Anterior cingulate cortex (tissue), 58 donors: ENCODE measurements at places on chromosomes 12 and 14.

DNA sequence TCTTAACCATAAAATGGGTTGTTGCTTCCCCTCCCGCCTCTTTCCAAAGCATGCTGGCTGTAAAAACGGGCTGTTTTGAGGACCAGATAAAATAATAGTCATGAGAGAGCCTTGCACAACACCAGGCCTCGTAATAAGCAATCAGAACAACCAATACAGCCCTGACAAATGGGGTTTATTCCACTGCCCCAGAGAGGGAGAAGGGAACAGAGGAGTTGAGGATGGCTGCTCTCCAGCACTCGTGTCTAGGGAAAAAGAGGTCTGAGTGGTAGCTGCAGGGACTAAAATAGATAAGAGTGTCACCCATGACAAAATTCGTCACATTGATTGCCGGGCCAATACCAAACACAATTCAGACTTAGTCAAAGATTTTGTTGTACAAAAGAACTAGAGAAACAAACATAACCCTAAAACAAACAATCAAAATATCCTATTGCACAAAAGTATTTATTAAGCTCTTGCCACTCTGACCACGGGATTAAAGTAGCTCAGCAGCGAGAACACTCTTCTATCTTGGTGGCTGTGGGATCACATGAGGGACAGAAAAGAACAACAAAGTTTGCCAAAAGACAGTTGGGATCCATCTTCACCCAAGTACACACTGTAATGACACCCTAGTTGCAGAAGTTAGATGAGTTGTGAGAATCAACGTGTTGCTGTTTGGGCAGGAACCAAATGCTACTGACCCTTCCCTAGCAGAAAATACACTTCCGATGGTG is 188.0 kb downstream of the FOXN3 start:
- DNase-seq, result no peak

- DNase-seq, result no peak
These were observed 150.2 kb downstream of the SSPN start for GRCh38 chr12:26345471-26346003.

DNA sequence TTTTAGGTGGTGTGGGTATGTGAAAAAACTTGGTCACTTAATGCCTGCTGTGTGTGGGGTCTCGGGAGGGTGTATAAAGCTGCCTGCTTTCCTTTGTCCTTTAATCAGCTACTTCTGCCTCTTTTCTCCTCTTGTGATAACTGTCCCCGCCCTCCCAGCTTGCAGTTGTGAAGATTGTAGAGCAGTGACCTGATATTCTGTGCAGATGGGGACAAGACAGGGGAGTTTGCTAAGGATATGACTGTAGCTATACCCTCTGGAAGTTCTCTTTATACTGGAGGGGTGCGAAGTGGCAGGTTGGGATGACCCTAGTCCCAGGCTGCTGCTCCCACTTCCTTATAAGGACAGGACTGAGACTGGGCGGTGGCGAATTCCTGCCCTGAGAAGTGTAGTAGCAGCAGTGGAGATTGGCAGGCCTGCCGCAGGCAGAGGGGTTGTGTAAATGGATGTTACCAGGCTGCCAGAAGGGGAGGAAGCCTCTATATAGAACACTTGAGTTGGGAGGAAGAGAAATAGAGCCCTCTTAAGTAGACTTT is 835 bp downstream of the MYL6 start:
- DNase-seq, result no peak

DNA sequence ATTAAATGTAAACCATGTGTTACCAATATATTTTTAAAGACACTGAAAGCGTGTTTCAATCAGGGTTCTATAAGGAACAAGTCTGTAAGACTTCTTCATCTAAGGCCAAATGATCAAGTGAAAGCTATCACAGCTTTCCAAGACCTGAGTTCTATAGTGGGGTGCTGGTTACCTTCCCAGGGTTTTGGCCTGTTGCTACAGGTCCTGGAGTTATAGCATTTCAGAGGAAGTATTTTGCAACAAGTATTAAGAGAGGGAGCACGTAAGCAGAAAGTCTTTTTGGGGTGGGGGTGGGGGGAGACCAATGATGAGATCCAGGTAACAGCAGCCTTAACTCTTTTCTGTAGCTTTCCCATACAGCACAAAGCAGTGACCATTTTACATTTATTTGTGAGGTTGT is 43.8 kb downstream of the FOXN3 start:
- DNase-seq, result no peak

GRCh38 chr12:42343721-42344120 is 17.8 kb downstream of the PPHLN1 start:
- DNase-seq, result no peak

DNA sequence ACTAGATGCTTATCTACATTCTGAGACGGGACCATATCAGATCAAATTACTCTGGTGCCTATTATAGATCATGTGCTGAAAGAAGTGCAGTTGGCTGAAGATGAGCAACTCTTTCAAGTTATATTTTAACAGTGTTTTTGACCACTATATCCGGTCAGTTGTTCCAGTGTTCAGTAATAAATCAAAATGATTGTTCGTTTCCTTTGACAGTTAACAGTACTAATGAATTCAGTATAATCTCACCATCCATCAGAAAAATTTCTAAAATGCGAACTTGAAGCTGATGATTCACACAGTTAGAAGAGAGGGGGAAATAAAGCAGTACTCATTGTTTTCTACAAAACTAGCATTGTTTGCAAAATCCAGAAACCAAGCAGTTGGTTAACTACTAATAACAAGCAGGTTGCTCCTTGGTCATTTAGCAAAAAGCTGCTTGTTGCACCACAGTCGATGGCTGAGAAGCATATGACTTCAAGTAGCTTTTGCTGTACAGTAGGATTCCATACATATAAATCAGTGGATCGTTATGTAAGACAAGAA is 2.3 kb downstream of the RPS6KA5 start:
- DNase-seq, result no peak
